ENCODE measurements at places on chromosomes 4 and X. TPM values are rescaled to one million over a fixed set of nuclear protein-coding genes. Genes with fewer than 3 reads are reported as not detected.

Gene SPARCL1
- 158 TPM for total RNA-seq

Gene GLRB
- 17.5 TPM for total RNA-seq

Gene ANKRD17
- 90.3 TPM for total RNA-seq

Gene ANKRD50
- 60.9 TPM for total RNA-seq

Gene AKAP4
- not detected for total RNA-seq

Gene MMRN1
- total RNA-seq = 2,743 TPM

Gene LEF1
- 0.84 TPM for total RNA-seq

Gene WNK3
- 0.60 TPM for total RNA-seq

Gene COL4A5
- total RNA-seq = 48.0 TPM

Gene TMSB15B
- 6.5 TPM for total RNA-seq

Gene MAML3
- 5.6 TPM for total RNA-seq

Gene UGT2B10
- total RNA-seq = not detected

Gene LONRF3
- total RNA-seq = 25.2 TPM

Gene HS3ST1
- total RNA-seq = 0.17 TPM

Gene ADGRG4
- total RNA-seq = not detected

Gene WDFY3
- 145 TPM for total RNA-seq

Gene ZBTB49
- total RNA-seq = 4.1 TPM

Gene CYP2U1
- total RNA-seq = 7.7 TPM

Gene DCAF4L1
- total RNA-seq = 0.17 TPM

Gene ZNF732
- 2.0 TPM for total RNA-seq

Gene NAP1L5
- total RNA-seq = 5.6 TPM

Gene DMP1
- not detected for total RNA-seq

Gene MAGED4B
- total RNA-seq = 35.9 TPM

Gene MAGEB2
- not detected for total RNA-seq

Gene HSD17B11
- total RNA-seq = 71.5 TPM

Gene SLC38A5
- 24.2 TPM for total RNA-seq

Gene ZNF711
- total RNA-seq = 6.2 TPM

Gene PF4V1
- 0.34 TPM for total RNA-seq

Gene NKX1-1
- total RNA-seq = not detected

Gene PNMA5
- not detected for total RNA-seq

Gene PHOX2B
- not detected for total RNA-seq

Gene SHISA3
- 2.7 TPM for total RNA-seq

Gene SPANXA1
- total RNA-seq = not detected

Gene GLRA3
- total RNA-seq = not detected

Gene BGN
- total RNA-seq = 27.4 TPM

Gene KLHL4
- 65.0 TPM for total RNA-seq

Gene PLAC1
- not detected for total RNA-seq

Gene SPIN3
- 5.8 TPM for total RNA-seq

Gene PABPC1L2A
- not detected for total RNA-seq

Gene EMCN
- 127 TPM for total RNA-seq

Gene CT45A5
- not detected for total RNA-seq

Gene EPGN
- 0.09 TPM for total RNA-seq

Gene DKK2
- not detected for total RNA-seq

Measured in dermis blood vessel endothelial cell (primary cell).